ENCODE measurements at places on chromosomes 7 and 10.

- no peak for DNase-seq
These were observed 78.2 kb downstream of the RAB11FIP2 start for GRCh38 chr10:117968354-117969182.

- no peak for DNase-seq
These were observed 172.6 kb upstream of the NRP1 start for GRCh38 chr10:33506838-33507661.

GRCh38 chr10:43226851-43227845, 39.7 kb downstream of the RASGEF1A start:
- no peak for DNase-seq

- DNase-seq, result no peak
These were observed 50.6 kb upstream of the RASGEF1A start for GRCh38 chr10:43317422-43317821.

GRCh38 chr7:82599895-82600294, 156.3 kb upstream of the CACNA2D1 start:
- DNase-seq, result no peak

- DNase-seq, result peak; percentile 91
These were observed 4.3 kb upstream of the KCNMA1 start for GRCh38 chr10:77641788-77642397.

DNA sequence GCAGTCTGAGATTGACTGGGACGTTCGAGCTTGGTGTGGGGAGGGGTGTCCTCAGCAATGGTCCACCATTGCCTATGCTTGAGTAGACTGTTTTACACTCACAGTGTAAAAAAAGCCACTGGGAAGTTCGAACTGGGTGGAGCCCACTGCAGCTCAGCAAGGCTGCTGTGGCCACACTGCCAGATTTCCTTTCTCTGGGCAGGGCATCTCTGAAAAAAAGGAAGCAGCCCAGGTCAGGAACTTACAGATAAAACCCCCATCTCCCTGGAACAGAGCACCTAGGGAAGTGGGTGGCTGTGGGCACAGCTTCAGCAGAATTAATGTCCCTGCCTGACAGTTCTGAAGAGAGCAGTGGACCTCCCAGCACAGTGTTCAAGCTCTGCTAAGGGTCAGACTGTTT, 80.3 kb downstream of the BICC1 start:
- peak; percentile 91 for DNase-seq

DNA sequence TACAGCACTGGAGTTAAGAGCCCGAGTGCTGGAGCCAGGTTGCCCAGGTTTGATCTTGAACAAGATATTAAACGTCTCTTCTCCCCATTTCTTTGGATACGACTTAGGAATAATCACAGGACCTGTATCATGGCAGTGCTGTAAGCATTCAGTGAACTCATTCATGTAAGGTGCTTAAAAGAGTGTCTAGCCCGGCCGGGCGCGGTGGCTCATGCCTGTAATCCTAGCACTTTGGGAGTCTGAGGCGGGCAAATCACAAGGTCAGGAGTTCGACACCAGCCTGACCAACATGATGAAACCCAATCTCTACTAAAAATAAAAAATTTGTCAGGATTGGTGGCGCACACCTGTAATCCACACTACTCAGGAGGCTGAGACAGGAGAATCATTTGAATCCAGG, 40.8 kb downstream of the CHST15 start:
- DNase-seq, result no peak

- no peak for DNase-seq
These were observed 25.4 kb downstream of the TLL2 start for GRCh38 chr10:96488161-96488935.

- no peak for DNase-seq
These were observed 148.3 kb downstream of the SVIL start for GRCh38 chr10:29486433-29486832.

DNA sequence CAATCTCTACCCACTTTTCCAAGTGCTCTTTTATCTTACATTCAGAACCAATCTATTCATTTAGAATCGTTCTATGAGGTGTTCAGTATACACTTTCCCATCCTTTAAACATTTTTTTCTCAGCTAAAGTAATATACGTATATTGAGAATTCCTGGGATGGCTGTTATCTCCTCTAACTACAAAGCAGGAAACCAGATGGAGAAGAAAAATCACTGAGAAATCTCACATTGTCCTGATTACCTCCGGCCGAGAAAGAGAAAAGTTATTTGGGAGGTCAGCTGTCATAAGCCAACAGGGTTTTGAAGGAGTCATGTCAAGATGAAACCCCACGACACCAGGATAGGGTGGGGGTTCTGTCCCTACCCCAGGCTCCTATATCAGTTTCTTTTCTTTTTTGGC, 99.2 kb upstream of the KDM7A start:
- no peak for DNase-seq

- DNase-seq, result no peak
These were observed 1.1 kb upstream of the TNPO3 start for GRCh38 chr7:129055861-129056464.

DNA sequence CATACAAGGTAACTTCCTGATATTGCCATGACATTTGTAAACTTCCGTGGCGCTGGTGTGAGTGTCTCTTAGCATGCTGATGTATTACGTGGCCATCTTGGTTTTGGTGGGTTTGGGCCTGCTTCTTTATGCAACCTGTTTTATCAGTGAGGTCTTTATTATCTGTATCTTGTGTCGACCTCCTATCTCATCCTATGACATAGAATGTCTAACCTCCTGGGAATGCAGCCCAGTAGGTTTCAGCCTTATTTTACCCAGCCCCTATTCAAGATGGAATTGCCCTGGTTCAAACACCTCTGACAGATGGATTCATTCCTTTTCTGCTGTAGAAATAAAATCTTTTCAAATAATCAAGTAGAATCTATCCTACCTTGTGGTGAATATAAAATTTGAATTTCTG, 23.0 kb upstream of the GPR141 start:
- no peak for DNase-seq

- no peak for DNase-seq
These were observed 111.4 kb upstream of the FGFR2 start for GRCh38 chr10:121709675-121710073.

DNA sequence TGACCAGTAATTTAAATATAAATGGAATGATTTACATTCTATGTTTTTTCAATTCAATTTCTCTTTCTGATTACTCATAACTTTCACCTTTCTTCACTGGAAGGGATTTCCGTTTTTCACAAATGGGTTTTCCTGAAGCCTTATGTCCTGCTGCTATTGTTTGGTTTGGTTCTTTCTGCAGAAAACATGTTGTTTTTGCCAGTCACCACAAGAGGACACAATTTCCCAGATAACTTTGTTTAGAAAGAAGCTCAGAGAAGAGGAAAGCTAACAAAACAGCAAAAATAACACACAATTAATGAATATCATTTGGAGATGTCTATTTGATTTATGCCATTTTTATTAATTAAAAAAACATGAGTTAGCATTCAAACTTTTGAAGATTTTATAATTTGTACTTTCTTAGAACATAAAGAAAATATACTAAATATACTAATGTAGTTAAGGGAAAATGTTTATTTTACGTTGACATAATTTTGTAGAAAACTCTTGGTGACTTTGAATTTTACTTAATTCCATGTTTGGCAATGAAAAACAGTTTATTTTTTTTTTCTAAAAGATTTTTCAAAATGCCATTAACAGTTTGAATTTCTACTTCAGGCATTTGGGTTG, 4.6 kb upstream of the TWIST1 start:
- peak; percentile 3 for DNase-seq

DNA sequence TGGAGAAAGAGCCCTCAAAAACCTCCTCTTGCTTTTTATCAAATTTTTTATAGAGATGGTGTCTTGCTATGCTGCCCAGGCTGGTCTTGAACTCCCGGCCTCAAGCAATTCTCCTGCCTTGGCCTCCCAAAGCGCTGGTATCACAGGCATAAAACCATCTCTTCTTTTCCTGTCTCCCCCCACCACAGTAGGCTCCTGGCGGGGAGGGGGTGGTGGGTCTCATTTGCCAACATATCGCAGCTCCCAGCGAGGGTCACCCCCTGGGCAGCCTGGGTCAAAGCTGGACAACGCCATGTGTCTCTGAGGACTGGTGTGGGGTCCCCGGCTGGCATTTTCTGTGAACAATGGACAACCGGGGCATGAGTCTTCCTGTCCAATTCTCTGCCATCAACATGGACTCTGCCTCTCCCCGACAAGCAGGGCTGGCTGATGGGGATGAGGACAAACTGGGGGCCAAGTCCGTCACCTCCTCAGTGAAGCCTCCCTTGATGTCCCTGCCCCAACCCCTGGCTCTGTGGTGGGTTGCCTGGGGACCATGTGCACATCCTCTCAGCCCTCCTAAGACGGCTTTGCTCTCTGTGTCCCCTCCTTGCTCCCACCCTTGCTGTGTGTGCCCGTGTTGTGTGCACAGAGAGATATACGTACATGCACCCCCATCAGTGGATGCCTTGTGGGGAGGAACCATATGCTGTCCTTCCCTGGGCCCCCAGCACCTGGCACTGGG, 86.4 kb upstream of the GNA12 start:
- DNase-seq, result no peak

GRCh38 chr10:17533731-17534130, 79.3 kb upstream of the ST8SIA6 start:
- DNase-seq, result no peak

GRCh38 chr7:33870120-33870519, 35.2 kb upstream of the BMPER start:
- no peak for DNase-seq

GRCh38 chr10:49139028-49139845, 5.4 kb upstream of the FAM170B start:
- peak; percentile 81 for DNase-seq

DNA sequence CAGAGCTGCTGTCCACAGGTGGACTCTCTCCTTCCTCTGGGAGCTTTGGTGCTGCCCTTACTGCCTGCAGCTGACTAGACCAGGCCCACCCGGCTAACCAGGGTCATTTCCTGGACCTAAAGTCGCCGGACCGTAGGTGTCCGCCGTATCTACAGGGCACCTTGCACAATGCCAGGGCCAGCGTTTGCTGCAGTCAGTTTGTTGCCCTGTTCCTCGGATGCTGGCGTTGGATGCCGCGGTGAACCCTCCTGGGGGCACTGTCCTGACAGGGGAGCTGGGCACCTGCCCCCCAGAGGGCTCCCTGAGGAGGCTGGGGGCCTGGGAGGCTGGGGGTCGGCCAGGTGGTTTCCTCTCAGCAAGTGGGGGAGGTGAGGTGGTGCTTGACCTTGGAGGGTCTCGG, 96.6 kb downstream of the UNCX start:
- no peak for DNase-seq

DNA sequence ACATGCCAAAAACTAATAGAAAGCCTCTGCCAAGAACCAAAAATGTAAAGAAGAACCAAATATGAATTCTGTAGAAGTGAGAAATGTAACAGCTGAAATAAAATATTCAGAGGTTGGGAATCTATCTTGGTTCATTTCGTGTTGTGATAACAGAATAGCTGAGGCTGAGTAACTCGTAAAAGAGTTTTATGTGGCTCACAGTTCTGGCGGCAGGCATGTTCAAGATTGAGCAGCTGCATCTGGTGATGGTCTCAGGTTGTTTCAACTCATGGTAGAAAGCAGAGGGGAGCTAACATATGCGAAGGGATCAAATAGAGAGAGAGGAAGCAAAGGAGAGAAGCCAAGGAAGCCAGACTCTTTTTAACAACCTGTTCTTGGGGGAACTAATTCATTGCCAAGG, 717.2 kb downstream of the TNS3 start:
- no peak for DNase-seq

DNA sequence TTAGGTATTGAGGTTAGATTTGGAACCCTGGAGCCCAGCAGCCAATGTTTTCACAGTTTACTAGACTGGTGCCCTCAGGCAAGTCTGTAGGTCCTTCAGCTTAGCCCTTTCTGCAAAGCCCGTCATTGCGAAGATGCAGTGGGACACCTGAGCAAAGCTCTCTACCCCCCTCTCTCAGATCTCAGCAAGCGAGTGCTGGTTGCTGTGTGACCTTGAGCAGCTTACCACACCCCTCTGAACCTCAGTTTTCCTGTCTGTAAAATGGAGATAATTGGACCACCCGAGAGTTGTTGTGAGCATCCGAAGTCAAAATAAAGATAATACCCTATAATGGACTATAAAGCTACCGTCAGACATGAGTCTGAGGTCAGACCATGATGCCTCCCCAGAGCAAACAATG, 3.7 kb downstream of the NPC1L1 start:
- DNase-seq, result no peak

DNA sequence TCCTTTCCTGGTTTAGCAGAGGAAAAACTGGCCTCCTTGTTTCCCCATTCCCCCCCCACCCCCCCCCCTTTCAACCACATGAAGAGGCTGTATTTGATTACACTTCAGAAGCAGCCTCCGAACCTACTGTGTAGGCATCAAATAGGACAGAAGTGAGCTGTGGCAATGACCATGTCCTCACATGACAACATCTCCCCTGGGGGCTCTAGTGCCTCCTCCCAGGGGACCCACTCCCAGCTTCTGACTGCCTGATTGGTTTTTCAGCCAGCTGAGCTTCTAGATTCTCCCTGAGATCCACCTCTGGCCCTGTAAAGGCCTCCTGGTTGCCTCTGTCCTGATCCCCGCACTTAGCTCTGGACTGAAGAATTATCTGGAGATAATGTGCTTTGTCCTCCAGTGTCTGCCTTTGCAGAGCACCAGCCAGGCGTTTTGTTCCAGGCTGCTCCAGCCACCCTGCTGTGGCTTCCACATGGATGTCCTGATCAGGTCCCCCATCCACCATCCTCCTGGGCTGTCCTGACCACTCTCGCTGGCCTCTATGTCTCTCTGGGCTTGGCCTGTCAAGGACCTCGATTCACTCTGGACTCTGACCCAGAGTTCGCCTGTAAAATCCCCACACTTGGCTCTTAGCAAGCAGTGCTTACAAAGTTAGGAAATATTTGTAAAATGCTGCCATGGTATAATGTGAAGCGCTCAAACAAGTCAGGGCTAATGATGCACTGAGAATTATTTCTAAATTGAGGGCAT, 42.4 kb upstream of the TOMM7 start:
- DNase-seq, result no peak

- DNase-seq, result no peak
These were observed 11.3 kb upstream of the LCOR start for GRCh38 chr10:96820765-96821164.

DNA sequence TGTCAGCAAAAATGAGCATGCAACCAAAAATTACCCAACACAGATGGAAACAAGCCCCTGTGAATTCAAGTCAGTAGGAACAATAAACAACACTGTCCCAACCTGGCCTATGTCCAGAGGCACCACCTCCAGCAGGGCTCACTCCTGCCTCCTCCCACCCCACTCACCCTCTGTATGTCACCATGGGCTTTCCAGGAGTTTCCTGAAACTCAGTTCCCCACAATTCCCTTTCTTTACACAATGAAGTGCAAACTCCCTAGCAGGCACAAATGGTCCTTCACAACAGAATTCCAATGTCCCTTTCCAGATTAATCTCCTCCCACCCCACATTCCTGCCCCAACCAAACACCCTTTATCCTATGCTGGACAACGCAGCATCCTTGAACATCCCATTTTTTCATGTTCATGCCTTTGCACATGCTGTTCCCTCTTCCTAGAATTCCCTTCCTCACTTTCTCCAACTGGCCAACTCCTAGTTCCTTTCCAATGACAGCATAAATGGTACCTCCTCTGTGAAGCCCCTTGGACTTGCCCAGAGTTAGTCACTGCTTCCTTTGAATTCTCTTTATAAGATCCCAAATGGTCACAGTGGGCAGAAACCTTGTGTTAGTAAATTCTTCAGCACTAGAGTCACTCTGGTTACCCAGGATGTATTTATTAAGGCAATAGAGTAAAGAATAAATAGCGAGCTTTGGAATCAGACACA, 157.5 kb downstream of the SLIT1 start:
- no peak for DNase-seq

- peak; percentile 57 for DNase-seq
These were observed 209.8 kb downstream of the ZNF33B start for GRCh38 chr10:42428534-42428933.

All from Kasumi-1 (cell line).